Left lobe of liver (tissue), 2 donors: ENCODE measurements at places on chromosomes 12 and 14. TPM values are rescaled to one million over a fixed set of nuclear protein-coding genes. Genes with fewer than 3 reads are reported as not detected.
A peak's percentile ranks its signal among the peaks of the same experiment; 100 is the strongest.

GRCh38 chr14:73727166-73727565 is 13.0 kb upstream of the PNMA1 start:
- DNase-seq: no peak

Gene MFAP5
- total RNA-seq: not detected

Gene SLC10A1
- total RNA-seq: 117 TPM

DNA sequence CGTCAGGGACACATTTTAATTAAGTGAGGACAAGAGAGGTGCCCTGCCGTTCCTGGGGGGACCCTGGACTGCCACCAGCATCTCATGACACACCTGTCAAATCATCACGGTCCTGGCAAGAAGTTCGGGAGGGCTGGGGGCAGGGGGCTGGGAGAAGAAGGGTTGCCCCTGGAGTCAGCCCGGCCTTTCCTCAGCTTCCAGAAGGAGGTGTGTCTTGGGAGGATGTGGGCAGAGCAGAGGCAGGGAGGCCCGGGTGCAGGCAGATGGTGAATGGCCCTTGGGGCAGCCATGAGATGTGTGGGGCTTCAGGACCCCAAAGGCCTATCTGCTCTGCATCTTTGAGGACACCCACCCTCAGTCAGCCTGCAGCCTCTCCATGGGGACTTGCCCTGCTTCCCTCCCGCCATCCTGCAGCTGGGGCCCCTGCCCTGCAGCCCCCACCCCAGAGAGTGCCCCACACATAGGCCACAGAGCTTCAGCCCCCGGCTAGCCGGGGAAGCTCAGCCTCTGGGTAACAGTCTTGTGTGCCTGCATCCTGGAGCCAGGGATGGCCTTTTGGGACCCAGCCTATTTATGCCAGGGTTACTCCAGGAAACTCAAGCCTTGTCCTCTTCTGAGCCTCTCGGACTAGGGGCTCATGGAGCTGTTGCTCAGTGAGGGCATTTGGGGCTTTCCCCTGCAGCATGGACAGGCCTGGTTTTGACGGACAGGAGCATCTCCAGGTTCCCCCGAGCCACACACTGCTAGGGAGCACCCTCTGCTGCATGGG is 178.5 kb downstream of the KIF26A start:
- no peak for DNase-seq

- DNase-seq: no peak
Observed at GRCh38 chr12:95637471-95638155, 86.3 kb upstream of the USP44 start.

- DNase-seq: no peak
Observed at GRCh38 chr14:34981743-34982420, 910 bp upstream of the SRP54 start.

Gene WBP11
- 15.9 TPM for total RNA-seq

GRCh38 chr14:63345826-63346225 is 27.1 kb upstream of the GPHB5 start:
- DNase-seq: no peak

- DNase-seq: peak; percentile 51
Observed at GRCh38 chr14:94561656-94562010, 391 bp downstream of the SERPINA4 start.

GRCh38 chr14:62432955-62433354 is 612.3 kb downstream of the KCNH5 start:
- DNase-seq: no peak

DNA sequence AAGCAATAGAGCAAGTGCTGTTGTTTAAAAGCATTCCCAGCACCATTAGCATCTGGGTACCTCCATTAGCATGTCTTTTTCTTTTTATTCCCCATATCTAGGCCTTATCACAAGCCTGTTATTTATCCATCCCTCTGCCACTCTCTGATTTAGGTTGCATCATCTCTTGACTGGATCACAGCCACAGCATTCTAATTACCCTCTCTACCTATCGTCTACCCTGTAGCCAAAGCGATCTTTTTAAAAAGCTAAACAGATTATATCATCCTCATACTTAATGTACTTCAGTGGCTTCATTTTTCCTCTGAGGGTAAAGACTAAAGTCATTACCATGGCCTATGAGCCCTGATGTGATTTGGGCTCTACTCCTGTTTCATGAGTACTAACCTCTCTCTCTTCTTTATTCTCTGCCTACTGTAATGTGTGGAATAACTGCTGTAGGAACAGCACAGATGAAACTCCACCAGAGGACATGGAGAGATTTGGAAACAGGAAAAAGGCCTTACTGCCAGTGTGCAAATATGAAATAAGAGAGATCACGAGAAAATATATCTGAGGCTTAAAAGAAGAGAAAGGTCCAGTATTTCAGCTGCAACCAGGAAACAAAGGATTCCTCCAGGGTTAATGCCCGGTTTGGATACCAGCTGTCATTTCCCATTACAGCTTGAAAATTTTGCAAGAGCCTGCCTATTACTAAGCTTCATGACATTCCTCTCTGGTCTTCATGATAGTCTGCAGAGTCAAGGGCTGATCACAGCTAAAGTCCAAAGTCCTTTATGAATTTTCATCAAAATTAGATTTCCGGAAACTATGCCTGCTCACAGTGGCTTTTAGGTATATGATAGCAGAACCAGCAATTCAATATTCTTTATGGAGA is 422.5 kb upstream of the PDE3A start:
- DNase-seq: no peak

GRCh38 chr14:102777711-102778337 is 575 bp downstream of the TRAF3 start:
- peak; percentile 62 for DNase-seq

- DNase-seq: no peak
Observed at GRCh38 chr12:52395761-52396434, 10.2 kb downstream of the KRT82 start.

Gene VRTN
- 0.08 TPM for total RNA-seq

DNA sequence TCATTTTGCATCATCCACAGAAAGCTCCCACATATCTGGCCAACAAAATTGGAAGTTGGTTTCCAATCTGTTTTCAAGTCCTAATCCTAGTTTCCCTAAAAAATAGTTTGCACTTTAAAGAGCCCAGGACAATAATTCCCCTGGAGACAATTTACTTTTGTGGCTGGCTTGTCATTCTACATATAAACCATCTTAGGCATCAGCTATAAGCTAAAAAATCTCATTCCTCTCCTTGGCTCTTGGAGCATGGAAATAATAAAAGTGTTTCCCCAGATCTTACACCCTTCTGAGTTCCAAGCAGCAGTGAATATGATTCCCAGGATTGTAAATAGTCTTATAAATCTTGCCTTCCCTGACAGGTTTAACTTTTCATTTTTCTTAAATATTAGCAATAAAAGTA is 89.1 kb upstream of the NUDT4 start:
- no peak for DNase-seq

Gene CINP
- 20.8 TPM for total RNA-seq

Gene GMFB
- total RNA-seq: 13.0 TPM
